Activated CD8-positive, alpha-beta memory T cell treated with anti-CD3 and anti-CD28 coated beads, Interleukin-2, amount 10 ng/mL, durations not matched to agents 7 days and 5 days (primary cell): ENCODE measurements at places on chromosomes 7 and 10. TPM values are rescaled to one million over a fixed set of nuclear protein-coding genes. Genes with fewer than 3 reads are reported as not detected.

DNA sequence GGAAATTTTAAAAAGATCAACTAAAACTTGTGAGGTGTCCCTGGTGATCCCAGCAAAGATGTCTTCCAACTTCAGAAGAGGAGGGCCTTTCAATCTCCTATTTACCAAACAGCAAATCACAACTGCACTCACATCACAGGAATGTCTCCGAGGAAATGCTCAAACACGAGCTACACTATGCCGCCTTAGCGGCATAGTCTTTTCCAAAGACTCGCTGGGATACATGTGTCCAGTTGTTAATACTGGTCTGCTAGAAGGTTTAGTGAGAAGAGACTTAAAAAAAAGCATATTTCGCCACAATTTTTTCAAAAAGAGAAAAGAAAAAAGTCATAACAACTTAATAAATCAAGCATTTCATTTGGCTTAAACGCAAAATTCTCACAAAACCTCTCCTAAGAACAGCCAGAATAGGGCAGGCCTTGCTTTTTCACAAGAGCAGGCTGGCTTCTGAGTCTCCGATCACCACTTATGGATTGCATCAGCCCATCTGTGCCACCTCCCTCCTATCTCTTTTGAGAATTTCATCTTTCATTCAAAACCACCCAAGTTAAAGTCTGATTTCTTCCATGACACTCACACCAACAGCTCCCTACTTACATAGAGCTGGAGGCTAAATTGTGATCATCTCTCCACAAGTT is 66.1 kb downstream of the GNA12 start:
- no peak for DNase-seq

DNA sequence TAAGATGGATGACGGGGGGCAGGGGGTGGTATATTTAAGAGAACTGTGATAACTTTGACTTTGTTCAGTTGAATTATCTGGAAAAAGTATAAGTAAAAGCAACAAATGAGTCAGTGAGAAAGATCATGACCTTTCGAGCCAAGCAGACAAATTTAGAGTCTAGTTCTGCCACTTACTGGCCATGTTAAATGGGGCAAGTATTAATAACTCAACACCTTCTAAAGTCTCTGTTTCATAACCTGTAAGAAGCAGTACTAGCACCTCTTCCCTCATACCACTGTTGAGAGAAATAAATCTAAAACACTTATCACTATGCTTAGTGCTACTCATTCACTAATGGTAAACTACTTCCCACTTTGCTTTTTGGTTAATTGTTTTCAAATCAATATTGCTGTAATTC is 604.4 kb upstream of the LRRN3 start:
- DNase-seq, result no peak

DNA sequence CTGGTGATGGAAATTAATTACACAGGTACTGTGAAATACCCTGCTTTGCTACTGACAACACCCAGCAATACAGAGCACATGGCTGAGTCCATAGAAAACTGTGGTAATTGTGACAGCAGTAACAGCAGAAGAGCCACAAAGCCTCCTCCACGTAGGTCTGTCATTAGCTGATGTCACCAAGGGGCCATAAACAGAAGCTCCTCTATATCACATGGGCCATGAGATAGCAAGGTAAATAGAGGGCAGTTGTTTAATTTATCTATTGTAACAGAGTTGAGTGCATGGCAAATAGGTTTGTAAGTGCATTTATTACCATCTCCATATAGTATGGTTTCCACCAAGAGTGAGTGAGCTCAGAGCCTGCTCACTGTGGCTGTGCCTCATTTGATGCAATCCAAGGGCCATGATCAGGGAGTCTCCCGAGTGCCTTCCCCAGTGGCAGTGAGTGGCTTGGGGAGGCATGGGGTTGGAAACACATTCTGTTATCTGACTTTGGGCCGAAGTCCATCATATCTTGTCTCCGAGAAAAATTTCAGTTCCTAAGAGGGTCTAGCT is 281.2 kb downstream of the SKAP2 start:
- DNase-seq, result no peak

The FLNC gene
- total RNA-seq, result not detected

- no peak for DNase-seq
Measured at GRCh38 chr7:43072530-43072929, 39.9 kb upstream of the HECW1 start.

DNA sequence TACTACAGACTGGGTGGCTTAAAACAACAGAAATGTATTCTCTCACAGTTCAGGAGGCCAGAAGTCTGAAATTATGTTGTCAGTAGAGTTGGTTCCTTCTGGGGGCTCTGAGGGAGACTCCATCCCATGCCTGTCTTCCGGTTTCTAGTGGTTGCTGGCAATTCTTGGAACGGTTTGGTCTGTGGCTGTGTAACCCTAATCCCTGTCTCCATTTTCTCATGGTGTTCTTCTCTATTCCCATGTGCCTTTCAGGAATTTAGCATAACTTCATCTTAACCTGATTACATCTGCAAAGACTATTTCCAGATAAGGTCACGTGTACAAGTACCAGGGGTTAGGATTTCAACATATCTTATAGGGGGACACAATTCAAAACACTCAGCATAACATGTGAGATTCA is 73.2 kb downstream of the FAM241B start:
- DNase-seq, result no peak

The TMEM26 gene
- not detected for total RNA-seq

DNA sequence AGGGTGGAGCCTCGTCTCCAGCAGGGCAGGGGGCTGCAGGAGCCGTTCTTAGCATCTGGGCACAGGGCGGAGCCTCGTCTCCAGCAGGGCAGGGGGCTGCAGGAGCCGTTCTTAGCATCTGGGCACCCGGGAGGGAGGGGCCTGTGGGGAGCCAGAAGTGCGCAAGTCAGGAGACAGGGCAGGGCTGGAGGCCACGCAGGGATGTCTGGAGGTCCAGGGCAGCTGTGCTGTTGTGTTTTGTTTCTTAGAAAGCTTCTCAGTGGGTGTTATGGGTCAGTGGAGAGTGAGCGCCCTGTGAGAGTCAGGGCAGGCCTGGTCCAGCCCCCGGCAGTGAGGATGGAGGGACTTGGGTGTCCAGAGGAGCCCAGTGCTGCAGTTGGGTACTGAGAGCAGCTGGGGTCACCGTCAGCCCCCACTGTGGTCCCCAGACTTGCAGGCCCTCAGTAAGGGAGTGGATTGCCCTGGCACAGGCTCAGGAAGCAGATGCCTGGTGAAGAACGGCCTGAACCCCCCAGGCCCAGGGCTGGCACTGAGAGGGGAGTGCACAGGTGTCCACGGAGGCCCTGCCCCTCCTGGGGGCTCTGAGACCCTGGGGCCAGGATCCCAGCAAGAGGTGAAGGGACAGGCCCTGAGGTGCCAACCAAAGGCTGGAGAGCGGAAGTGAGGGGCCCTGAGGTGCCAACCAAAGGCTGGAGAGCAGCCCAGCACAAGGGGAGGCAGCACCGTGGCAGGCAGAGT is 29.8 kb downstream of the FAM20C start:
- no peak for DNase-seq
